ENCODE measurements at places on chromosomes 2 and 18.

GRCh38 chr2:159902722-159903121, 104.7 kb upstream of the CD302 start:
- DNase-seq = no peak

DNA sequence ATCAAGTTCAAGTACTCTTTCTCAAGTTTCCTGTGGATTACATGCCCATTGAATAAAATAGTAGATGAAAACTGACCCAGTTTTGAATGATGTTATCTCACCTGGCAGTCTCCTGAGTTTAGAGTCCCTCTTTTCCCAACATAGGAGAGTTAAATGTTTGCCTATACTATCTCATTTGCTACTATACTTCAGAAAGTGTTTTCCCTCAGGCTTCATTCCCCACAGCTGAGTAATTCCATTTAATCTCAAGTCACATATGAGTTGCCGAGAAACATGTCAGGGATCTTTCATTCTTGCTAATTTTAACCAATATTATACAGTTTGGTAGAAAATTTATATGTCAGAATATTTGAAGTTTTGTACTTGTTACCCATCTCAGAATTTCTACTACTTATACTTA, 150.4 kb upstream of the CDH19 start:
- no peak for DNase-seq

DNA sequence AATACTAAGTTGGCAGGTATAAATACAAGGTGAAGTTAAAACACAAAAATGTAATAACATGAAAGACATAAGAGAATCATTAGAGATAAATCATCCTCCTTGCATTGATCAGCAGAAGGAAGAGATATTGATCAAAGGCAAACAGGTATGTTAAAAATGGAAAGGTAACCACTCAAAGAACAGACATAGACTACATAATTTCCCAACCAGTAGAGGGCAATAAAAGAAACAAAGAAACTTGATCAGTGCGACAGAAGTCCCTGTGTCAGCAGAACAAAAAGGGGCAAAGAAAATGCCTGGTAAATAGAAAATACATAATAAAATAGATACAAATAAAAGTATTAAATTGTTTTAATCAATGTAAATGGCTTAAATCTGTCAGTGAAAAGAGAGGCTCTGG, 53.6 kb downstream of the FAM228A start:
- DNase-seq = no peak

GRCh38 chr2:200603972-200604371, 18.2 kb downstream of the AOX1 start:
- DNase-seq = no peak

DNA sequence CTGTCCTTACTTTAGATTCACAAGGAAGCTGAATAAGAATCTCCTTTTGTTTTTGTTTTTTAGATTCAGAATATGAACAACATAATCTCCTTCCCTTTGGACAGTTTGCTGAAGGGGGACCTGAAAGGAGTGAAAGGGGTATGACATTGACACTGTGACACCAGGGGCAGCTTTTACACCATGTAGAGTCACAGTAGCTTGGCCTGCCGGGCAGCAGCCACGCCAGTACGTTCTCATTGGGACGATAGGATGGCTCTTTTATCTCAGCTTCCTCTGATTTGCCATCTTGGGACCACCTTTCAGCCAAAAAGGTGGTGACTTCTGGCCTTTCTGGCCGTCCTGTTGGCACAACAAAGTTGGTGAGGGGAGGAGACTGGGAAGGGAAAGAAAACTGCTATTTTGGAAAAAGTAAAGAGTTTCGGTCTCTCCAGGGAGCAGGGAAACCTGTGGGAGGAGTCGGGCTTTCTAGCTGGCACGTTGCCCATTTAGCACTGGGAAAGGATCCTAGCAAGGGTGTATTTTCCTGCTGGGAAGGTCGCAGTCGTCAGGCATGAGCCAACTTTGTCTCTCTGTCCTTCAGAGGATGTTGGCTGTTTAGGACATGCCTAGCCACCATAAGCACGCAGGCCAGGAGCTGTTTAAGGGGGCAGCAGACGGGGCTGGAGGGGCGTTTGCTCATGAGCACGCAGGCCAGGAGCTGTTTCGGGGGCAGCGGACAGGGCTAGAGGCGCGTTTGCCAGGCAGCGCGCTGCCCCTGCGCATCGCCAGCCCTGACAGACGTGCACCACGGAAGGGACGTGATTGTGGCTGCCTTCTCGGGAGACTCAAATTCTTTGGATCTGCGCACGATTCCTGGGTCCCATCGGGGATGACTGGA, 104.6 kb downstream of the ITGB1BP1 start:
- DNase-seq = no peak

DNA sequence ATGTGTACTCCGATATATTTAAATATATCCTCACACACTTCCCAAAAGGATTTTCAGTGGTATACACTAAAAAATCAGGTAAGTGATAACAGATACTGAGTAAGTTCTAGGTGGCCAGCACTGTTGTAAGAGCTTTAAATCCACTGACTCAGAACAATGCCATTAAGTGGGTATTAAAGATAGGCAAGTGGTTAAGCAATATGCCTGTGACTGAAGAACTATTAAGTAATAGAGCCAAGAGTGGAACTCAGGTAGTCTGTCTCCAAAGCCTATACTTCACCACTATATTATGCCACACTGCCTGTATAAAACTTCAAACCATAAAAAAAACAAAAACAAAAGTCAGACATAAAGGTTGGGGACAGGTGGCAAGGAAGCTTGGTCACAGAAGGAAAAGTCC, 37.2 kb downstream of the THUMPD2 start:
- no peak for DNase-seq
